ENCODE measurements at places on chromosomes 1 and 21.

DNA sequence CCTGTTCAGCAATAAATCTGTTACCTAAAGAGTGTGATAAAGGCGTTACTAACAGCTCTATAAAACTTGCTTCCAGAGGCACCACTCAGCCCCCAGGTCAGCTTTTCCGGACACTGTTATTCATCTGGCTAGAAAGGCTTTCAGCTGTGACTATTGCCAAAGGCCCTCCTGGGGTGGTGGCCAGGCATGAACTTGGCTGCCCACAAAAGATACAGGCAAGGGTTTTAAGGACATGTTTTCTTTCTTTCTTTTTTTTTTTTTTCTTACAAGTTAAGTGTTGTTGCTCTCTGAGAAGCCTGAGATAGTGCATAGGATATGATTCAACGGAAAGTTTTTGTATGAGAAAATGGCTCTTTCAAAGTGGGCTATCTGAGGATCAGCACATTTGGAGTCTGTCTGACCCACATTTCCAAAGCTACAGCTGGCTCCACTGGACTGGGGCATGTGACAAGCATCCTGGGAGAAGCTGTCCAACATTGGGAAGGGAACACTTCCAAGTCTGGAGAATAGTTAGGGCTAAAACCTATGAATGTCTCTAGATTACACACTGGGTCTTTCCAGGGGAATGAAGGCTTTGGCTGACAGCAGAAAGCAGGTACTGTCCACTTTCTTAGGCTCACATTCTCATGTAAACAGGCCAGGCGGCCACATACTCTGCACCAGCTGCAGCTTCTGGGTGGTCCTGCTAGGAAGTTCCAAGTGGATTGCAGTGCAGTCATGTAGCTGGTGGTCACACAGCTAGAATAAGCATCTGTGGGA is 639.7 kb downstream of the LMO4 start:
- DNase-seq = no peak

- DNase-seq = no peak
Observed at GRCh38 chr21:25964015-25964414, 206.6 kb downstream of the APP start.

DNA sequence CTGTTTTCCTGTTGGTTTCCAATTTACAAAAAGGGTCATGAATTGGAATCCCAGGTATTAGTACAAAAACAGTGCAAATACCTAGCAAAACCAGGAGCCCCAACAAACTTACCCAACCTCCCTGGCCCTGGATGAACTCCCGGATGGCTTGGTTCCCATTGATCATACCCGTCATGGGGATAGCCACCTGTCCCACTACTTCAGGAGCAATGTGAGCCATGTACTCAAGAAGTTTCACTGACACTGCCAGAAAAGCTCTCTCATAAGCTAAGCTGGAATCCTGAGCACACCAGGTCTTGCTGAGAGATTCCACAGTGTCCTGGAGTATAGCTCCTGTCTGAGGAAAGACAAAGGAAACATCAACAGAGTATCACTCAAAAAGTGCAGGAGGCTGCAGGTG is 5.7 kb downstream of the BCL2L15 start:
- DNase-seq = no peak

- peak; percentile 74 for DNase-seq
Observed at GRCh38 chr1:26838474-26839338, 12.2 kb downstream of the ZDHHC18 start.

Data from central memory CD4-positive, alpha-beta T cell (primary cell).